NCI-H774 (cell line): ENCODE measurements at places on chromosomes 7 and 10.

- no peak for DNase-seq
Observed at GRCh38 chr10:33112831-33113455, 154.9 kb upstream of the ITGB1 start.

DNA sequence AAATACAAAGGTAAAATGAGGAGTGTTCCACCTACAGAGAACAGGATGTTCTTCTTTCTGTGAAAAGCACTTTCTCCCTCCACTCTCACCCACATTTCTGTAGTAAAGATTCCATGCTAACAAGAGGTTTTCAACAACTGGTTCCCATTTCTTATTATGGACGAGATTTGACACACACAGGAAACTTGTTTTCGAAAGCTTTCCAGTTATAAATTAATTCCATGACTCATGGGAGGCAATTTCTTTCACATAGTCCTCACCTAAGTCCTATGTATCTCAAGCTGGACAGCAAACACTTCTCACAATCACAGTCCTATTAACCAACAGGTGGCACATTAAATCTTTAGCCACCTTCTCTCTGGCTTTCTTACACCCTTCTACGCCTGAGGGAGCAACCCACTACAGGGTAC, 24.5 kb downstream of the RAPGEF5 start:
- peak; percentile 21 for DNase-seq

DNA sequence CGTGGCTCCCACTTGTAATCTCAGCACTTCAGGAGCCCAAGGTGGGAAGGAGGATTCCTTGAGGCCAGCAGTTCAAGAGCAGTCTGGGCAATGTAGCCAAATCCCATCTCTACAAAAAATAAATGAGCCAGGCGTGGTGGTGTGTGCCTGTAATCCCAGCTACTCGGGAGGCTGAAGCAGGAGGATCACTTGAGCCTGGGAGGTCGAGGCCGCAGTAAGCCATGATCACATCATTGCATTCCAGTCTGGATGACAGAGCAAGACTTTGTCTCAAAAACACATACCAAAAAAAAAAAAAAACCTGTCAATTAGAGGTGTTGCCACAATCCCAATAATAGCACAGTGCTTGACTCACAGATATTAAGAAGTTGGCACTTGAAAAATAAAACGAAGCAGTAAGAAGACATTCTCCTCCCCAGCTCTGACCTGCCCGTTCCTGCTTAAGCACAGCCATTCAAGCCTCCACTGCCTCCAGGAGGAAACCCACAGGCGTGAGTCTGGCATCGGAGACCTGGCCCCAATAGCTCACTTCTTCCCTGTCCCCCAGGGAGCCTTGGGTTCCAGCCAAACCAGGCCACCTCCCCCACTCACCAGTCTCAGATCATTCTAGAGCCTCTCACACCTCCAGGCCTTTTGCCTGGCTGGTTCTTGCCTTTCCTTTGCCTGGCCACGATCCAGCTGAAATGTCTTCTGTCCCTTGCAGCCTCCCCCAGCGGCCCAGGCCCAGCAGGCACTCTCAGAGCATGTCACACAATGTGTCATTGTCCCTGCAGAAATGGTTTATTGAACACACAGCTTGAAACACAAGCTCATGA, 45.3 kb upstream of the GTF2I start:
- DNase-seq: no peak

GRCh38 chr10:7819121-7819460, 786 bp downstream of the TAF3 start:
- no peak for DNase-seq

- no peak for DNase-seq
Observed at GRCh38 chr10:14385596-14386593, 55.2 kb upstream of the FRMD4A start.

DNA sequence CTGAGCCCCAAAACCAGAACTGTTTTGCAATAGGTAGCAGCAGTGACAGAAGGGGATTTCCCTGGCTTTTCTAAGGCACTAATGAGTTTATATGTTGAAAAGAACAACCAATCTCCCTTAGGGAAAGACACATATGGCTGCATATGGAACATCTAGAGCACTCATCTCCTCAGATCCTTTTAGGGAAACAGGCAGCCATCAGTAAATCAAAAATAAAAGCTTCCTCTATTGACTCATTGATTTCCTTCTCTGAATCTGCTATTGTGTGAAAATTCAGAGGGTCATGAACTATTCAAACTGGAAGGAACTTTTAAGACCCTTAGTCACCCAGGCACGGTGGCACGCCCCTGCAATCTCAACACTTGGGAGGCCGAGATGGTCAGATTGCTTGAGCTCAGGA, 110.9 kb upstream of the NANOS1 start:
- DNase-seq: no peak

DNA sequence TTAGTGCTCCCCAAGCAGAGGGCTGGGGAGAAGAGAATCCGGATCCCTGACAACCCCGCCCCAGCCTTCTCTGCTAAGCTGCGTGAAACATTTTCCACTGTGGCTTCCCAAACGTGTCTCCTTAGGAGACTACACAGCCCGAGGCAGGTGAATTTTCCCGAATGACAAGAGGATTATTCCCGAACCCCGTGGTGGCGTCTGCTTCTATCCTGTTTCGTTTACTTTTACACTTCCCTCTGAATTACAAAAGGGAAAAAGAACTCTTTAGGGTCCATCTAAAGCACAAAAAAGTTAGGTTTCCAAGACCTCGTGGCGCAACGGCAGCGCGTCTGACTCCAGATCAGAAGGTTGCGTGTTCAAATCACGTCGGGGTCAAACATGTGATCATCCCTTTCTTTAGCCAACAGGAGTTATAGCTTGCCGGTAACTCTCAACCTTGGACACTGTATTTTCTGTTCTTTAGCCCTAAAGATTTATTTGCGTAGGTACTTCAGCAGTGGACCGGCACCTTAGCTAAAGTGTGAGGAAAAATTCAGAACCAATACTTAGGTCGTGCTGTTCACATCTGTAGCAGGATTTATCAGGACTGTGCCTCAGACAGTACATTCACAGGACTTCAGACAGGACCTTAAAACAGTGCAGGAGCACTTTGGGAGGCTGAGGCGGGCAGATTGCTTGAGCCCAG, 3.2 kb upstream of the ZNF789 start:
- DNase-seq: no peak

DNA sequence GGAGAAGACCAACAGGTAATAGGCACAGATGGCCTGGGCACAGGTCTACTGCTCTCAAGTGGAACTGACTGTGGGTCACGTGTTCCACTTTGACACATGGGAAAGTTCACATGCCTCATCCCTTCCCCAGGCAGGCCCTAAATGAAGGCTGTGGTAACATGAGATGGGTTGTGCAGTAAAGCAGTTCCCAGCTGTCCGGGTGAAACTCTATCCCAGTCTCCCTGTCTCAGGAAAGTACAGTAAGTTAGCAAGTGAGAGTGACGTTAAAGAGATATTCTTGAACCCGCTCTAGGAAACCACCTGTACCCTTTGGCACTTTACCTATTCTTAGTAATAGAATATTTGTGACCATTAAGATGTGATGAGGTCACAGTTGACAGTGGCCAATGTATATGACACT, 343.7 kb upstream of the AOAH start:
- DNase-seq: no peak

GRCh38 chr10:90913774-90914420, 7.0 kb downstream of the ANKRD1 start:
- DNase-seq: no peak

DNA sequence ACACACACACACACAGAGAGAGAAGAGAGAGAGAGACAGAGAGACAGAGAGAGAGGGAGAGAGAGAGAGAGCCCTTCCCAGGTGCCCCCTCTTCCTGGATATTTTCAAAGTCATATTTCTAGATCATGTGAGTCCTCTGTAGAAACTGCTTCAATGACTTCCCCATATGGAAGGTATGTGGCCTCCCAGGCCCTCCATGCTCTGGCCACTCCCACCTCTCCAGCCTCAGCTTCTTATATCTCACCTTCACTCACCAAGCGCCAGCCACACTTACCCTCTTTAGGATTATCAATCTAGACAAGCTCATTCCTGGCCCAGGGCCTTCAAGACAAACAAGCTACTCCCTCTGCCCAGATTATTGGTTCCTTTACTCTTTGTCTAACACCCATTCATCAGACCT, 259.7 kb downstream of the MTERF1 start:
- DNase-seq: no peak

- DNase-seq: no peak
Observed at GRCh38 chr7:378551-379455, 88.8 kb downstream of the FOXL3 start.

- no peak for DNase-seq
Observed at GRCh38 chr7:3193379-3194120, 107.5 kb upstream of the SDK1 start.
